Stimulated activated CD4-positive, alpha-beta T cell treated with anti-CD3 and anti-CD28 coated beads, TNF-alpha, amount 100 ng/mL, for 1 hour (primary cell): ENCODE measurements at places on chromosomes 7 and 10.

- DNase-seq, result no peak
Observed at GRCh38 chr10:13678101-13678843, 91.5 kb downstream of the PRPF18 start.

DNA sequence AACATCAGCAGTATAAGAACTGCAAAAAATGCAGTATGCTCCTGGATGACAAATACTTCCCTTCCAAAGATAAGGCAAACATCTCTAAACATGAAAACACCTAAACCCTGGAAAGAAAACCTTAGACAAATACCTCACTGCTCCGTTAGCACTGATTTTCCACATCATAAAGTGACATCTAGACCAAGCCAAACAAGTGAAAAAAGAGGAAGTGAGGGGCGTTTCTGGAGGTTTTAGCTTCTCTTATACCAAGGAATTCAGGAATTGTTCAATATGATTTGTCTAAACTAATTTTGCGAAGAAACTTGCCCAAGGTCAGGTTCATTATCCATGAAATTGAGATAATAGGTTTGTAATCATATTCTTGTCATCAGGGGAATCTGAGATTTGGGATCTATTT, 279.7 kb downstream of the ADRA2A start:
- DNase-seq, result no peak

DNA sequence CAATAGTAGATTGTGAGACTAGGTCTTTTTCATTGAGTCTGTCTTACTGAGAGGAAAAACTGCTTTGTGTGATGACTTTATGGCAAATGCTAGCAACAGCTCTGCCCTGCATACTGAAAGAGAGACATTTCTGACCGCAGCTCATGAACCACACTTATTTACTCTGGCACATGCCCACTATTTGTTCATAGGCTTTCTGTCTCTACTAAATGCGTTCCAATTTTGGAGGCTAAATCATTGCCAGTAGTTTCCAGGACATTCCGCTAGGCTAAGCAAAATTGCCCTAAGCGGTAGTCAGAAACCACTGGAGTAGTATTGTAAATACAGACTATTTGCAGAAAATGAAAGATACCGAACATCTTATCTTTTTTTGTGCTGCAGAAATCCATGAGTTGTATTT, 55.6 kb upstream of the DLX6 start:
- no peak for DNase-seq

GRCh38 chr7:120833546-120833945, 24.4 kb downstream of the TSPAN12 start:
- DNase-seq, result no peak

- DNase-seq, result no peak
Observed at GRCh38 chr7:123916240-123916724, 8.8 kb upstream of the SPAM1 start.

DNA sequence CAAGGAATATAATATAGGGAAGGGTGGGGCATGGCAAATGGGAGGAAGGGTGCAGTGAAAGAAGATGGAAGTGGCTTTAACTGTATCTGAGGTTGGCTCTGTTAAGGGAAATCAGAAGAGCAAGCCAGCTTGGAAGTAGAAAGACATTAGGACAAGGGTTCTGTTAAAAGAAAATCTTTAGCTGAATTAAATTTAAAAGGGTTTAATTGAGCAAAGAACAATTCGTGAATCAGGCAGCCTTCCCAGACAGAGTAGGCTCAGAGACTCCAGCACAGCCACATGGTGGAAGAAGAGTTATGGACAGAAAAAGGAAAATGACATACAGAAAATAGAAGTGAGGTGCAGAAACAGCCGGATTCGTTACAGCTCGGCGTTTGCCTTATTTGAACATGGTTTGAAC, 42.0 kb downstream of the FAM13C start:
- no peak for DNase-seq

- DNase-seq, result no peak
Observed at GRCh38 chr7:823649-824048, 8.6 kb upstream of the SUN1 start.

DNA sequence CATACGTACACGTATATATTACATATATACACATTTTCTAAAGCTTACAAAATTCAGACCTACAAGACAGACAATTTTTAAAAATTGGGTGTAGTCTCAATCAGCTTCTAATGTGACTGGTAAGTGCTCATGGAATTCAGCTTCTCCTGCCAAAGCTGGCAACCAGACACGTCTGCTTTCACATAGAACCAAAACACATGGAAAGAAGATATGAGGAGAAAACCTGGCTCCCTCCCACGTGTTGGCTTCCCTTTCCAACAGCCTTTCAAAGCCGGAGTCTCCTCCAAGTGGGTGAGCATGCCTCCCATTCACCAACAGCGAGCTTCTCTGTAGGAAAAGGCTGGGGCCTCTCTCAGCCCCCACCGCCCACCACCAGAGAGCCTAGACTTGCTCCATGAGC, 33.4 kb downstream of the CDCA7L start:
- no peak for DNase-seq

DNA sequence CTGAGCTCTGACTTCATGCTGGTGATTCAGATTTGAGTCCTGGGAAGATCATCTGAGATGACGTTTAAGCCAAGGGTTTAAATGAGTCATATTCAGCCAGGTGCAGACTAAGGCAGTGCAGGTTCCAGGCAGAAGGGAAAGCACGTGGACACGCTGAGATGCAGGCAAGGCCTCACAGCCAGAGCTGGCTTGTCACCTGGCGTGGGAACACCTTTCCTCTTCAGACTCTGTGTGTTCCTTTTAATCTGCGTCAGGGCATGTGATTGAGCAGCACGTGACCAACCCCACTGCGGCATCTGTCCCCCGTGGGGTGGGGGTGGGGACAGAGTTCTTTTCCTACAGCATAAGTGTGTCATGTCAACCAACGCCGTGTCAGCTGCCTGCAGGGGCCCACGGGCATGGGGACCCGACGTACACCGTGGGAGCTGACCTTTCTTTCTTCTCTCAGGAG, 10.7 kb upstream of the IDI2 start:
- DNase-seq, result no peak
